ENCODE measurements at places on chromosomes 4 and X.

- no peak for DNase-seq
Measured at GRCh38 chr4:161926033-161926828, 237.6 kb downstream of the FSTL5 start.

DNA sequence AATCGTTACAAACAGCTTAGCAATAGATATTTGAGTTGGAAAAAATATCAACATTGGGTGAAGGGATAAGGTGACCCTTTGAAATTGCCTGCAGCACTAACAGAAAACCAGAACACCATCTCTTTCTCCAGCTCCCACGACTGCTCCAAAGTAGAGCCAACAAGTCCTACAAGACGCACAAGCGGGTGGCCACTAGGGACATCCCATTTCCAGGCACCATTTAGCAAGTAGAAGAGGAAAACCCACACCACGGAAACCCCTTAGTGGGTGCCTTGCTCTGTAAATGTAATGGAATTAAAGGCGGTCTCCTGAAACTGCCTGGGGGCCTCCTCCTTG lies 1.9 kb downstream of the ARHGAP6 start:
- no peak for DNase-seq

DNA sequence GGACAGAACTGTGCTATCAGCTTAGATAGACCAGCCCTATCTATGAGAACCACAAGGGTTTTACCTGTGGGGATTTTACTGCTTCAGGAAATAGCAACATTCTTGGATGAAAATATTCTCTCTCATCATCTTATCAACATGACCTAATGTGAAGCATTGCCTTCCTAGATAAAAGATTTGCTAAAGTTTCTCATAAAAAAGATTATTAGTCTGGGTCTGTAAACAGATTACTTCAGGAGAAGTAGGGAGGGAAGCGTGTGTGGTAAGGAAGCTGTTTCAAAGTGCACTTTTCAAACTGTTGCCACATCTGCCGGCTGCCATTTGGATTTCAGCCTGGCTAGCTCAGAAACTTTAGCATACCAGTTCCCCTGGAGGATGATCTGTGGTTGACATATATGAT lies at the start of gene NOX1:
Gene NOX1 (minus strand): TSS at position 35 of the 400 bp plus-strand sequence. CDS start 220 bp downstream, outside the sequence.
- DNase-seq: no peak

DNA sequence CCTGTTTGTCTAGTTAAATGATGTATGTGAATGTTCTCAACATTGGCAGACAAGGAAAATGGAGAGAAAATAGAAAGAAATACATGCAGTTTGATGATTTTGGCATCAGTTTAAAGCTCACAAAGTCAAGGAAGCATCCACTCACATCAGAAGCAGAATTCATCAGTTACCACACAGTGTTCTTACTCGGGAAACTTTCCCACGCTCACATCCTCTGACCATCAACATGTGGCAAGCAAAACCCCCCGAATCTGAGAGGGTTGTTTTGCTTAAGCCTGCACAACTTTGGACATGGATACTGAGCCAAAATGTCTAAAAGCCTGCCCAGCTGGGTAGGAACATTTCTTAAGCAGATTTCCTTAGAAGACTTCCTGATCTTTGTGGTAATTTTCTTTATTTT lies 407.6 kb downstream of the ANKRD50 start:
- no peak for DNase-seq

Measured in stimulated activated CD8-positive, alpha-beta memory T cell treated with anti-CD3 and anti-CD28 coated beads, Interleukin-15, amount 100 ng/mL, for 1 hour (primary cell).